ENCODE measurements at places on chromosomes 11 and 22. TPM values are rescaled to one million over a fixed set of nuclear protein-coding genes. Genes with fewer than 3 reads are reported as not detected.

OR10A2 gene
- not detected for total RNA-seq

KRTAP5-1 gene
- not detected for total RNA-seq

C11orf42 gene
- total RNA-seq = not detected

GRCh38 chr11:132126973-132127899, 756.8 kb downstream of the NTM start:
- DNase-seq = peak; percentile 86

DNA sequence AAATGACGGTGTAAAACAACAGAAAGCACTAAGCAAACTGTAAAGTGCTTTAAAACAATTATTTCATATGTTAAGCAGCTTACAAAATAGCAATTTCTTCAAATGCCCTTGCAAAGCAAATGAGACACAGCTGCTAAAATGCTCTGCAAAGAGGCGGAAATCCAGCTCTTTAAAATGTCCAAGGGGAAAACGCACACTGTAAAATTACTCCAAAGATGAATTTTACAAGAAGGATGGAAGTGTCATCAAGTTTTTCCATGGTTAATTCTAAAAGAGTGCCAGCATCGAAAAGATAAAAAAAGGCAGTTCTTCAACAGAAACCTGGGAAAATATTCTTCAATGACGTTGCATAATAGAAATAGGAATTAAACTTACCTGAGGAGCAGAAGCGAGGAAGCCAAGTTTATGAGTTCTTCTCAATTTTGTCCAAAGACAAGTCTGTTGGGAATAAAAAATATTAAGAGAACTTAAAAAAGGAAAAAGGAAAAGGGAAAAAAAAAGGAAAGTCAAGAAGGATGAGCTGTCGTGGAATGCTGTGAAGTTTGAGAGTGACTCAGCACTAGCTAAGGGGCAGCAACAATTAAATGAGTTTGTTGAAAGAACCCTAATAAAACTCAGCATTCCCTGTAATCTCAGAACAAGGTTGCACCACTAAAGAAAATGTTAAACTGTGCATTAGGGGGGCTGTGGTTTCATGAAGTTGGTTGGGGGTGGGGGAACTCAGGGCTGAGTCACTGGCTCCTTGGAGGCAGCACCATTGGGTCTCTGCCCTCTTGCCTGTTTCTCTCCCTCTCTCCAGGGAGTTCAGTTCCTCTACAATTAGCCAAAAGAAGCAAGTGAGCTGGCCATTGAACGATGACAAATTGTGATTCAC, 64.2 kb upstream of the BLID start:
- no peak for DNase-seq

DNA sequence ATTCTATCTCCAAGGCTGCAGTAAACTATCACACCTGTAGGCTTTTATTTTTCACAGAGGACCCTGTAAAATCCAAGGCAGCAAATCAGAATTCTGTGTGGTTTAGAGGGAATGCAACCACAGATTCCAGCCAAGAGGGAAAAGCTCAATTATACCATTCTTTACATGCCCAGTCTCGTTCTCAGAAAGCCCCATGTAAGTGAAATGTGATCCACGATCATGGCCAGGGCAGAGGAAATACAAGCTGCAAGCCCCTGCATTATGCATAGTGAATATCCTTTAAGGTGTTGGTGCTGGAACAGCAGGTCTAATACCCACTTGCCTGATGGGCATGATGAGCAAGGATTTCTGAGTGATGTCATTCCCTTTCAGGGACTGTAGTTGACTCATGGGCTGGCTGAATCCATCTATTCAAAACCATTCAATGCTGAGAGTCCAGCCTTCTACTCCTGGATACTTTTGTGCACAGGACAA, 198.7 kb upstream of the MTMR2 start:
- DNase-seq = no peak

DNA sequence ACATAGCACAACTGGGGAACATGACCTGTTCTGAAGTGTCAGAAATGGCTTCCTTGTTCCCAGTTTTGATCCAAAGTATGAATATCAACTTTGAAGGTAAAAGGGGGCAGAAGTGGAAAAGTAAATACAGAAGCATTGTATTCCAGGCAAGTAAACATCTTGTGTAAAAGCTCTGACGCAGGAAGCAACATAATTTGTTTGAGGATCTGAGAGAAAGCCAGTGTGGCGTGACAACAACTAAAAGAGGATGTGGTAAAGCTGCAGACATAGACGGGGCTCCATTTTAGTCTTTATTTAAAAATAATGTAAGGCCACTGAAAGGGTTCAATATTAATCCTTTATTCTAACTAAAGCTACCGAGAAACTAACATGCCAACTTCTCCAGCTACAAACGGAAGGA, 310.2 kb downstream of the DLG2 start:
- no peak for DNase-seq

DNA sequence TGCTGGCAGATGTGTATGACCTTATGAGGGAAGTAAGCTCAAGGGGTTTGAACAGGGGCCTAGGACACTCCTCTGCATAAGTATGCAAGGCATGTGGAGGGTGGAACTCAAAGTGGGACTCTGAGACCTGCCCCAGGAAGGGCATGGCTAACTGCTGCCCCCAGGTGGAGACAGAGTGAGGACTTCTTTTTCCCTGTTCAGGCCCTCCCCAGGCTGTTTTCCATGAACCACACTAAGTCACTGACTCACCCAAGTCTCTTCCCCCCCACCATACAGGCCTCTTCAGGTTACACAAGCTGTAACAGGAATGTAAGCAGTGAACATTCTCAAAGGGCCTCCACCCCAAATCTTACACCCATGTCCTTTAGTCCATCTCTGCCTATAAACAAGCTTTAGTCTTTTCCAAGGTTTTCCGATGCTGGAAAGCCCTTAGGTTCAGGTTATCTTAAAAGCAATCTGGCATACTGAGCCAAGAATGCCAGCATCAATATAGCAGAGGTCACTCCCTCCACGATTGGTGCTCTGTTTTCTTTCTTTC, 13.1 kb downstream of the EEF1G start:
- peak; percentile 93 for DNase-seq

DNA sequence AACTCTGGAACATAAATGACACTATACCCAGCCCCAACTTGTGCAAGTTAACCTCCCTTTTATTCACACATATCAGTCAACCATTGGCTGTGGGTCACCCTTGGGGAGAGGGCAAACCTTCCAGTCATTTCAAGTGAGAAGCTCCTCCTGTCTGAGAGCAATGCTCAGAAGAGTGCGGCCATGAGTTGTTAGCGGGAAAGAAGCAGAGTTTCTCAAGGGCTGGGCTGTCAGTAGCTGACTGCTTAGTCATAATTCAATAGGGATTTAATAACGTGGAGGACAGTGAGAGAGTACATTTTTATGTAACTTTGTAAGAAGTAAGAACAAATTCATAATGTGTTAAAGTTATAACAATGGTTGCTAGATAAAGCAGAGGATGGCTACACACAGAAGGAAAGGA, 5.1 kb downstream of the PATE2 start:
- no peak for DNase-seq

DNA sequence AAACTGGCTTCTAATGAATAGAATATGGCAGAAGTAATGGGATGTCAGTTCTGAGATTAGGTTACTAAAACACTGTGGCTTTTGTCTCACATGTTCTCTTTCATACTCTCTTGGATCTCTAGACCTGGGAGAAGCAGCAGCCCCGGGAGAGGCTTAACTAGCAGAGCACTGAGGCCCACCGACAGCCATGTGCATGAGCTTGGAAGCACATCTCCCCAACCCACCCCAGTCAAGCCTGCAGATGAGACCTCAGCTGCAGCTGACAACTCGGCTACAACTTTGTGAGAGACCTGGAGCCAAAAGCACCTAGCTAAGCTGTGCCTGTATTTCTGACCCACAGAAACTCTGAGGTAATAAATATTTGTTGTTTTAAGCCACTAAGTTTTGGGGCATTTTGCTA, 100.8 kb downstream of the TRIM29 start:
- no peak for DNase-seq

GRCh38 chr11:29389793-29390192, 627.0 kb downstream of the KCNA4 start:
- DNase-seq = no peak
